Epithelial cell of esophagus (primary cell): ENCODE measurements at places on chromosomes 12 and 14.

GRCh38 chr12:79407671-79408622 lies 282.8 kb downstream of the PAWR start:
- peak; percentile 86 for DNase-seq

DNA sequence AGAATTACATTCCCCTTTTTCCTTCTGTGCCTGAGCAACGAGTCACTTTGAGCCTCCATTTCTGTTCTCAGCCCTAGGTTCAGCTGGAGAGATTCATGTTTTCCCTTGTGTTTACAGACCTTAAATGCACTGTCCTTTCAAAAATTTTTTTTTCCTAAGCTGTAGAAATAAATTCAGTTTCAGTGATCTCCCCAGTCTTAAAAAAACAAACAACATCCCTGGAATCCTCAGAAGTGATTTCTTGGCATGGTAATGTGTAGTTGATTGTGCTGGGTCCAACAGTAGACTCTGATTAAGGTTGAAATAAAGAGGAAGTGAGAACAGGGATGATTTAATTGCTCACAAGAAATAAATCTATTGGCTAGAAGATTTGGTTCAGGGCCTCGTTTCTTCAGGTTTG lies 89.3 kb downstream of the NTN4 start:
- peak; percentile 6 for DNase-seq

GRCh38 chr12:27076928-27077327 lies 5.5 kb downstream of the C12orf71 start:
- DNase-seq = peak; percentile 83

DNA sequence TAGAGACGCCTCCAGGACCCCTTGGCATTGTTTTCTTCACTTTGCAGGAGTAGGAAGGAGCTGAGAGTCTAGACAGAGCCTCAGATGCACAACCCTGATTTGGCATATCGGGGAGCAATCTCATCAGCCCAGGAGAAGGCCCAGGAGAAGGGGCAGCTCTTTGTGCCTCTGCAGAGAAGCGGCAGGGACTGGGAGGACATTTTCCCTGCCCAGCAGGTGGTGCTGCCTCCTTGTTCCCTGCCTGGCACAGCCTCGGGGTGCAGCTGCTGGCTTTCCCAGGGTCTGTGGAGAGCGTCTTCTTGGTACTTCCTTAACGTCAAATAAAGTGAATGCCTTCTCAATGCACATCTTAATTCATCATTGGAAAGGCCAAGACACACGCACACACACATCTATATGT lies 419.5 kb downstream of the TMEM121 start:
- no peak for DNase-seq

GRCh38 chr14:71686677-71687076 lies 245.6 kb upstream of the RGS6 start:
- DNase-seq = no peak

DNA sequence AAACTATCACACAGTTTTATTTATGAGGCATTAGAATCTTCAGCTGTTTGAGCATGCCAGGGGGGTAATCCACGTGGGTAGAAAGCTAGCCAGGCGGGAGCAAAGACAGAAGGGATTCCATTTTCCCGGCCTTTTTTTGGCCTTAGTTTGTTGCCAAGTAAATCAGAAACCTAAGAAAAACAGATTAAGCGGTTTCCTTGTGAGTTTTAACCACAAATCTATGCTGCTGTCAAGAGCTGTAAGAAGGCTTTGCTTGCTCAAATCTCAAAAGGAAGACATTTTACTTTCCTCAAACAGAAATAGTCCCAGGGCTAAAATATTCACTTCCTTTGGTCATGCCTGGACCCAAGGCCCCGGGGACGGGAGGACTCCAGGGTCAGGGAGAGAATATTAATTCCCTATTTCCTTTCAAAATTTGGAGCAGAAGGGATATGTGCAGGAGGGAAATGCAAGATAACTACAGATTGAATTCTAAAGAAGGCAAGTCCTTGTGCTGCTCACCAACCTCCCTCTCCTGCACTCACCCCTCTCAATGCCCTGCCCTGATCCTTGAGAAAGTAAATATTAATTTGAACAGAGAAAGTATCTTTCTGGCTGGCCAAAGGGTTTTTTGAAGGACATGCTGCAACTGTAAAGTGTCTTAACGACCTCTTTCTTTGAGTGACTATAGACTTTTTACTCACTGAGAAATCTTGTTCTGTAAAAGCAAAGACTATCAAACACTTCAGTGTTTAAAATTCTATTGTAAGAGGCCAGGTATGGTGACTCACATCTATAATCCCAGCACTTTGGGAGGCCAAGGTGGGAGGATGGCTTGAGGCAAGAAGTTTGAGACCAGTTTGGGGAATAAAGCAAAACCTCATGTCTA lies 75.7 kb downstream of the HSD17B6 start:
- no peak for DNase-seq

GRCh38 chr12:29725587-29726320 lies 58.0 kb downstream of the TMTC1 start:
- DNase-seq = no peak

- no peak for DNase-seq
These were observed 52.4 kb upstream of the FRS2 start for GRCh38 chr12:69417741-69418167.

GRCh38 chr14:34989762-34990161 lies 7.0 kb downstream of the SRP54 start:
- no peak for DNase-seq

DNA sequence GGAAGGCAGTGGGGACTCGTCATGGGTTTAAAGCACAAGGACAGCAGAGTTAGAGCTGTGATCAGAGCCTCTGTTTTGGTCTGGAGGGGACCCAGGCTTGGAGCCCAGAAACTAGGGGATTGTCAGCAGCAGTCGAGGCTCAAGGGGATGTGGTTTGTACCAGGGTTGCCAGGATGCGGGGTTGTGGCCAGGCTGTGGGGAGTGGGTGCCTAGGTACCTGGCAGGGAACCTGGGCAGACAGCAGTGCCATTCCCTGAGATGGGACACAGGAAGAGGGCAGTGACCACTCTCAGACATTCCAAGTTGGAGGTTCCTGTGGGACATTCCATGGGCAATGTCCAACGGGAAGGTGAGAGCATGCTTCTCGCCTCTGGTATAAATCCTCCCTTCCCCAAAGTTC lies 222.3 kb downstream of the SLC41A2 start:
- DNase-seq = no peak

GRCh38 chr12:19302100-19302640 lies 137.1 kb upstream of the AEBP2 start:
- no peak for DNase-seq

- no peak for DNase-seq
These were observed 149.2 kb downstream of the DUSP6 start for GRCh38 chr12:89203144-89203543.

DNA sequence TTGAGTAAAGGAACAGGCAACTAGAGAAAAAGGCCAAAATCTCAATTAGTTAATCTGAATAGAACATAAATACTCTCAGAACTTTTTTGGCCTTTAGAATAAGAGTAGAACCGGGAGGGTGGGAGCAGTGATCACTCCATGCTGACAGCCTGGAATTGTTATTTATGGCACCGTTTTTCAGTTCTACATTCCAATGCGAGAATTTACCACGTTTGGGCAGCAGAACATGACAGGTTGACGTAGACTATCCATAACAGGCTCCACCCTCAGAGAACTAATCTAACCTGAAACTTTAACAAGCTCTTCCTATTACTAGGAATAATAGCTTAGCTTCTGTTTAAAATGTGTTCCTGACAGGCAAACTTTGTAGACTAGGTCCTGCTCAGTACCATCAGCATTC lies 379.1 kb downstream of the SEC23A start:
- DNase-seq = no peak

GRCh38 chr12:26629864-26630263 lies 203.1 kb downstream of the ITPR2 start:
- DNase-seq = no peak

GRCh38 chr14:72089625-72090024 lies 157.4 kb downstream of the RGS6 start:
- DNase-seq = no peak

DNA sequence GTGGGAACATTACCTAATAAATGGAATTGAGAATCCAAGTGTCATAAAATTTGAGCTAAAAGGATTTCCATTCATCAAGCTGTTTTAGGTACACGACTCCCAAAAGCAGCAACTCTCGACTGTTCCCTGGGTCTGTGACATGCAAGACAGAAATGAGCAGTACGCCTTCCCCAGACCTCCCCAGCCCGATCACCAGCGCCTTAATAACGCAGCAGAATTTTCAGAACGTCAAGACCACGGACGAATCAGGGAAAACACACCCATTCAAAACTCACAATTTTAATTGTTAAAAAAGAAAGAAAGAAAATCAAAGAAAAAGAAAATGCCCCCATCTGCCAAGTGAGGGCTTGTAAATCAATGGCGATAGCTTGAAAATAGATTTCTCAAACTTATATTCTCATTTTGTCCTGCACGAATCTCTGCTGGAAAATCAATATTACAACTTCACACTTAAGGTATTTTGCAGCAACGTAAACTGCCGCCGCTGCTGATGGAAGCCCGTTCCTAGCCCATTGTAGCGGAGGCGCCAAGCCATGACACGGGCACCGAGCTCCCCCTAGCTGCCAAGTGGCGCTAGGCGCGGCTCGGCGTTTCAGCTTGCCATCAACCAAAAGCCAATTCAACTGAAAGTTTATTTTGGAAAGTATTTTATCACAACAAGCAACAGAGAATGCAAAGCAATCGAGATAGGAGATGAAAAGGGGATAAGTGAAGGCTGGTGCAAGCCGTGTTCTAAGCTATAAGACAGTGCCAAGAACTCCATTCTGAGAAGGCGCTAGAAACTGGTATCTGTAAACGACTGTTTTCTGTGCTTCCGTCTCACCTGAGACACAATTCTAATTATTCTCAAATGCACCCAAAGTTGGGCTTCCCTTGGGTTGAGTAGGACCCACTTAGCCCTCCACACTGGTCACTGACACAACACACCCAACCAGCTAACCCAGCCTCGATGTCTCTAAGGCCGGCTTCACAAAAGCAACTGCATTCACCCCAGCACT lies 5.5 kb downstream of the BCL11B start:
- DNase-seq = peak; percentile 82

DNA sequence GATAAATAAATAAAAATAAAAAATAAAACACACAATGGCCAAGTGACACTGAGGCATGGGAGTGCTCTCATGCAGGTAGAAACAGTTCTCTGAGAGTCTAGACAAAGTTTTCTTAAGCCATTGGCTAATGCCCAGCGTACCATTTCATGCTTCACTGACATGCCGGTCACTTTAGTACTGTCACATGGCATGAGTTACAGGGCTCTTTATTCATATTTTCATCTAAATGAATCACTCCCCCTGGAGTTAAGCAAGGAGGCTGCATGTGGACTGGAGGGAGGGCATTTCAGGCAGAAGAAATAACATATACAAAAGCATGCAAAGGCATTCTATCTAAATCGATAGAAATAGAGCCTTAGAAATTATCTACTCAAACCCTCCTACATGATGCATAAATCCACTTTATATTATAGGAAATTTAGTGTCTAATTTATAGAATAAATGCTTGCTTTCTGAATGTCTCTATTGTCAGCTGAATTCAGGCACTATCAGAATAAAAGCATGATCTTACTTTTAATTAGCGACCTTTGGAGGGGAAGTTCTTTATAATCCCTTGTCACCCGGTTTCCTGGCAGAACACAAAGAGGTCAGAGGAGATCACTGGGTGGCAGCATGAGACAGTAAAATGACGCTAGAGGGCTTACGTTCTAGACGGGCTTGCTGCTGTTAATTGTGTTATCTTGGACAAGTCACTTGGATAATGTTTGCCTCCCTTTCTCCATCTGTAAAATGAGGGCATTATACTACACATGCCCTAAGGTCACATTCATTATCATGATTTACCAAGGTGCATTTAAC lies 17.5 kb downstream of the DYRK4 start:
- DNase-seq = peak; percentile 29

DNA sequence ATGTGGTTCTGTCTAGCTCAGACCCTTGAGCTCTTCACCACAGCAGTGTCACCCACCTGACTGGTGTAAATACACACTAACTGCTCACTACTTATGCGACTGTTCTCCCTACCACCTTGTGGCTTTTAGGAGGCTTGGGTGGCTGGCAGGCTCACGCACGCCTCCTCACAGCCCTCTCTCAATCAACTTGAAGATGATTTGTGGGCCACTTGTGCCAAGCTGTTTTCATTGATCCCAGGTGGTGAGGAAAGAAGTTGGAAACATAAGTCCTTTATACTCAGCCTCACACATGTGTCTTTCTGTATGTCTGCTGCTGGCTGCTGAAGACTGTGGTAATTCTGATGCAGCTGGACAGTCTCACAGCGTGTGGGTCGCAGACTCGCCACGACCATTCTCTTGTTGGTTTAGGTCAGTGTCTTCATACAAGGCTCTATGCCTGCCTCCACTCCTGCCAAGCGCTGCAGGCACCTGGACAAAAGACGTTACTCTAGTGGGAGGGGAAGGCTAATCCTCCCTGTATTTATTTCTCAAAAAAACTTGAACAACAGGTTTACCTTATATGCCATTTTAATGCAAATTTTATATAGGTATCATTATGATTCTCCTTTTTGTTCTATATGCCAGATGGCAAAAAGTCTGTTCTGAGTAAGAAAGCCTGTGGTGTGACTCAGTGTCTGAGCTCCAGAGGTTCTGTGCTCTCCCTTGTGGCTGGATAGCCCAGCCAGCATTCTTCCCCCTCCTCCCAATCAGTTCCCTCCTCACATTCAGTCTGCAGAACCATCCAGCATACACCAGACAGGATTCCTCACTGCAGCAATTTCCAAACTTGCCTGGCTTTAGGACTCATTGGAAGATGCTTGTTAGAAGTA lies 115.6 kb downstream of the DIP2B start:
- DNase-seq = peak; percentile 93

DNA sequence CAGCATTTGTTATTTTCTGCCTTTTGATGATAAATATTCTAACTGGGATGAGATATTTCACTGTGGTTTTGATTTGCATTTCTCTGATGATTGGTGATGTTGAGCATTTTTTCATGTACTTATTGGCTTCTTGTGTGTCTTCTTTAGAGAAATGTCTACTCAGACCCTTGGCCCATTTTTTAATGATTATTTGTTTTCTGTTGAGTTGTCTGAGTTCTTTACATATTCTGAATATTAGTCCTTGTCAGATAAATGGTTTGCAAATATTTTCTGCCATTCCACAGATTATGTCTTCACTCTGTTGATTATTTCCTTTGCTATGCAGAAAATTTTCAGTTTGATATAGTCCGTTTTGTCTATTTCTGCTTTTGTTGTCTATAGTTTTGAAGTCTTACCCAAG lies 317.0 kb downstream of the CEP128 start:
- DNase-seq = no peak
